Natural killer cell (primary cell): ENCODE measurements at places on chromosomes 4 and X. TPM values are rescaled to one million over a fixed set of nuclear protein-coding genes. Genes with fewer than 3 reads are reported as not detected.

- H3K27ac ChIP-seq: no peak overlapping the region
- no peaks in the 10 kb centered on the region for H3K36me3 ChIP-seq
- DNase-seq: no peak
- no peak overlapping the region for H3K4me3 ChIP-seq
These were observed 15.2 kb downstream of the GAB1 start for GRCh38 chr4:143351774-143352451.

DNA sequence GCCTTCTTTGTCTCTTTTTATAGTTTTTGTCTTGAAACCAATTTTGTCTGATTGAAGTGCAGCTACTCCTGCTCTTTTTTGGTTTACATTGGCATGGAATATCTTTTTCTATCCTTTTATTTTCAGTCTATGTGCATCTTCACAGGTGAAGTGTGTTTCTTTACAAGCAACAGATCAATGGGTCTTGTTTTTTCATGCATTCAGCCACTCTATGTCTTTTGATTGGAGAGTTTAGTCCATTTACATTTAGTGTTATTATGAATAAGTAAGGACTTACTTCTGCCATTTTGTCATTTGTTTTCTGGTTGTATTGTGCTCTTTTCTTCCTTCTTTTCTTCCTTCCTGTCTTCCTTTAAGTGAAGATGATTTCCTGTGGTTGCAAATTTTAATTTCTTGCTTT is 224.4 kb downstream of the SLC39A8 start:
- no peak for DNase-seq
- no peak overlapping the region for H3K4me3 ChIP-seq
- no peak overlapping the region for H3K27ac ChIP-seq
- no peaks in the 10 kb centered on the region for H3K4me1 ChIP-seq
- no peaks in the 10 kb centered on the region for H3K36me3 ChIP-seq

- H3K4me1 ChIP-seq: peaks cover 9% of the 10 kb centered on the region
- no peak for DNase-seq
- no peak overlapping the region for H3K4me3 ChIP-seq
- no peaks in the 10 kb centered on the region for H3K27me3 ChIP-seq
These were observed 2.8 kb upstream of the CRLF2 start for GRCh38 chrX:1215123-1215823.

- H3K27ac ChIP-seq: no peak within 1 kb of the TSS
- H3K4me1 ChIP-seq: no peaks in the 10 kb centered on the region
- H3K27me3 ChIP-seq: no peaks in the 10 kb centered on the region
- peak; percentile 49 for DNase-seq
- H3K4me3 ChIP-seq: no peak within 1 kb of the TSS
These were observed at the start of gene IL2 for GRCh38 chr4:122456231-122457116. Gene IL2, minus strand, starts transcription at chr4:122456725. Its CDS starts 285 bp downstream, at chr4:122456440.

GRCh38 chr4:78784236-78784865 is 8.2 kb downstream of the BMP2K start:
- no peak overlapping the region for H3K4me3 ChIP-seq
- no peaks in the 10 kb centered on the region for H3K36me3 ChIP-seq
- H3K27ac ChIP-seq: no peak overlapping the region
- H3K27me3 ChIP-seq: no peaks in the 10 kb centered on the region
- no peak for DNase-seq

DNA sequence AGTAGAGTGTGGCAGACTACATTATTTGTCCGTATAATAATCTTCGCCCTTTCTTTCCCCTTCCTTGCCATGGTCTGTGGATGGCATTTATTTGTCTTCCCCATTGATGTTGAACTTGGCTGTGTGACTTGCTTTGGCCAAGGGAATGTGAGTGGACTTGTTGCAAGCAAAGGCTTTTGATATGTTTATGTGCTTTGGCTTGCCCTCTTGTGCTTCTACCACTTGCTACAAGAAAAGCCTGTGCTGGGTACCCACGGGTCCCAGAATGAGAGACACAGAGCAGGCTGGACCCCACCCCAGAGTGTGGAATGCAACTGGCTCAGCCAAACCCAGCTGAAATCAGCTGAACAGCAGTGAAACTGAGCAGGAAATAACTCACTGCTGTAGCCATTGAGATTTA is 63.0 kb downstream of the FAM184B start:
- no peak overlapping the region for H3K27ac ChIP-seq
- DNase-seq: no peak
- no peaks in the 10 kb centered on the region for H3K27me3 ChIP-seq
- H3K4me3 ChIP-seq: no peak overlapping the region

DNA sequence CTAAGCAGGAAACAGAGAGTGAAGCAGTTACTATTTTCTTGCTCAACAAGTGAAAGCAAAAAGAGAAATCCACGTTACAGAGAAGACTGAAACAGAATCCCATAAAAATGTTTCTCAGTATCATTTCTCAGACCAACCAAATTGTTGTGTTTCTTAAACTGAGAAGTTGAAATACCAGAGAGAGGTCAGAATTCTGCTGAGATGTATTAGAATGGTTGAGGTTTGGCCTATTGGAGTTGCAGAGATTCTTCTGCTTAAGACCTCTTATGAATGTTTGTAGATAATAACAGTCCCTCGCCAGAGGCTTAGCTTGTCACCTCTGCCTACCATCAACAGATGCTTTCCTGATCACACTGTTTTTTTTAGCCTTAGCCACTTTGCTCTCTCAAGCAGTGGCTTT is 481.4 kb downstream of the TRIML1 start:
- H3K4me3 ChIP-seq: no peak overlapping the region
- no peaks in the 10 kb centered on the region for H3K27me3 ChIP-seq
- H3K27ac ChIP-seq: no peak overlapping the region
- DNase-seq: no peak
- no peaks in the 10 kb centered on the region for H3K36me3 ChIP-seq

DNA sequence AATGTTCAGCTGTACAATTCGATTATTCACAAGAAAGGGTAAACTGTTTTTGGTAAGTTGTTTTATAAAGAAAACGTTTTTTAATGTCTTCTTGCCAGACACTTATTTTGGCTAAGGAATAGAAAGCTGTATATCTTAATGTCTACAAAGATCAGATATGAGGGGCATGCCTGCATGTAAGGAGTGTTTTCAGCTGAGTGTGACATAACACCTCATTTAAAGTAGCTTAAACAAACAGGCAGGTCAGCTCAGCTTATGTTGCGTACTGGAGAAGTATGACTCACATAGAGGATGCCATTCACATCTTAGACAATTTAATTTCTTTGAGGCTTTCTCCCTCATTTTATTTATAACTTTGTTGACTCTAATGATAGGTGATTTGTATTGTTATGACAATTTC is 30.4 kb downstream of the LAMTOR3 start:
- no peak overlapping the region for H3K4me3 ChIP-seq
- H3K4me1 ChIP-seq: no peaks in the 10 kb centered on the region
- no peaks in the 10 kb centered on the region for H3K27me3 ChIP-seq
- DNase-seq: no peak
- peaks cover 25% of the 10 kb centered on the region for H3K36me3 ChIP-seq

- DNase-seq: no peak
- no peaks in the 10 kb centered on the region for H3K27me3 ChIP-seq
- no peak overlapping the region for H3K4me3 ChIP-seq
- peaks cover 50% of the 10 kb centered on the region for H3K36me3 ChIP-seq
- H3K4me1 ChIP-seq: no peaks in the 10 kb centered on the region
These were observed 12.2 kb downstream of the OSTC start for GRCh38 chr4:108662629-108663028.

GRCh38 chrX:130171446-130172126 is at the start of gene RAB33A:
Gene RAB33A, plus strand, starts transcription at chrX:130171962. Its CDS starts 101 bp downstream, at chrX:130172063.
- peaks cover 40% of the 10 kb centered on the region for H3K4me1 ChIP-seq
- peak within 1 kb of the TSS; percentile 80 for H3K27ac ChIP-seq
- no peaks in the 10 kb centered on the region for H3K36me3 ChIP-seq
- no peaks in the 10 kb centered on the region for H3K27me3 ChIP-seq
- peak; percentile 21 for DNase-seq
- peak within 1 kb of the TSS; percentile 80 for H3K4me3 ChIP-seq

GRCh38 chr4:132218406-132218805 is 930.7 kb upstream of the PCDH10 start:
- no peaks in the 10 kb centered on the region for H3K27me3 ChIP-seq
- no peaks in the 10 kb centered on the region for H3K36me3 ChIP-seq
- H3K4me1 ChIP-seq: no peaks in the 10 kb centered on the region

- no peaks in the 10 kb centered on the region for H3K27me3 ChIP-seq
- H3K27ac ChIP-seq: no peak overlapping the region
- H3K4me1 ChIP-seq: peaks cover 16% of the 10 kb centered on the region
These were observed 3.5 kb upstream of the SAP30 start for GRCh38 chr4:173367285-173367684.

DNA sequence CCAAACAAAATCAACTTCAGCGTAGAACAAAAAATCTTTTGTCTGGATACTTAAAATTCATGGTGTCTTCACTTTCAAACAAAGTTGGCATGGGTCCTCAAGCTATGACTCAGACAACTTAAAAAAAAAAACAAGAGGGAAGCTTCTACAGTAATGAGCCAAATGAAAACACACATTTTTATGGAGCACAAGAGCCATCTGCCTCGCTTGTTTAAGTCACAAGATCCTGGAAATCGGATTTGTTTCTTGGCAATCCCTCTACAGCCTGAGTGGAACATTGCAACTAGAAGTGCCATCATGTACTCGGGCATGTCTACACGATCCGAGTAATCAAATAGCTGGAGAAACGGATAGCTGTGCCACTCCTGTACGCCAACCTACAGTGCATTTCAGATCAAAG is 22.6 kb downstream of the LAMP2 start:
- H3K27me3 ChIP-seq: no peaks in the 10 kb centered on the region
- DNase-seq: no peak
- H3K27ac ChIP-seq: no peak overlapping the region
- H3K4me1 ChIP-seq: no peaks in the 10 kb centered on the region
- peaks cover 32% of the 10 kb centered on the region for H3K36me3 ChIP-seq
- H3K4me3 ChIP-seq: no peak overlapping the region

- DNase-seq: no peak
- H3K27ac ChIP-seq: no peak overlapping the region
- H3K4me1 ChIP-seq: no peaks in the 10 kb centered on the region
- no peaks in the 10 kb centered on the region for H3K27me3 ChIP-seq
- H3K36me3 ChIP-seq: no peaks in the 10 kb centered on the region
- H3K4me3 ChIP-seq: no peak overlapping the region
These were observed 1008.4 kb upstream of the AGA start for GRCh38 chr4:178450614-178451013.

GRCh38 chr4:111011458-111011857 is 388.6 kb upstream of the PITX2 start:
- no peaks in the 10 kb centered on the region for H3K4me1 ChIP-seq
- DNase-seq: no peak
- no peak overlapping the region for H3K4me3 ChIP-seq
- H3K27ac ChIP-seq: no peak overlapping the region

DNA sequence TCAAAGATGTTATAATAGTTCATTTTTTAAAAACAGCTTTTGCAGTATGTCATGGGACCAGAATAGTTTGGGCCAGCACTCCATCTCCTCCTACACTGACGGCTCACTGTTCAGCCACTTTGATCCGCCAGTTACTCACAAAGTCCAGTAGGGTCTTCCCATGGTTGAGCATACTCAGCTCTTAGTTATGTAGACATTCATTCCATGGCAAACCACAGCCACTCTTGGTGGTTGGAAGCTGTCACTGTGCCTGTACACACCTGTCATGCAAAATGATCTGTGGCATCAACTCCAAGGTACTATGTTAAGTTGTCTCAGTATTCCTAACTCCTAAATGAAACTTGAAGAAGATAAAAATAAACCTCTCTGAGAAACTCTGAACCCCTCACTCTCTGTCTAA is 127.2 kb downstream of the NR3C2 start:
- H3K4me1 ChIP-seq: no peaks in the 10 kb centered on the region
- H3K36me3 ChIP-seq: no peaks in the 10 kb centered on the region

DNA sequence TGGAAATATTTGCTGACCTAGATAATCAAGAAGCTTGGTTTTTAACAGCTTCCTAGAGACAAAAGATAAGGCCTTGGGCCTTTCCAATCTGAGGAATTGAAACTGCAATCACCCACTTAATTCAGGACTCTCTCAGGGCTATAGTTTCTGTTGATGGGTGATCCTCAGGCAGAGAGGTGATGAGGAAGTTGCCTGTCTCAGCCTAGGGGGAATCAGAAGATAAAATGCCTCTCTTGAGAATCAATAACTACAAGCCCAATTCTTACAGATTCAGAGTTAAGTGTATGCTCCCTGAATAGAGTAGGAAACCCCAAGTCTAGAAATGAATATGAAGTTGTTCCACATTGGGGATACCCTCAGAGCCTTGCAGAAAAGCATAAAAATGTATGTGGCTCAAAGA is 45.5 kb downstream of the NFKB1 start:
- H3K4me3 ChIP-seq: no peak overlapping the region
- no peak overlapping the region for H3K27ac ChIP-seq
- peaks cover 2% of the 10 kb centered on the region for H3K4me1 ChIP-seq
- no peaks in the 10 kb centered on the region for H3K27me3 ChIP-seq

GRCh38 chr4:163638909-163639308 is 144.4 kb downstream of the TMA16 start:
- H3K36me3 ChIP-seq: no peaks in the 10 kb centered on the region
- no peaks in the 10 kb centered on the region for H3K27me3 ChIP-seq
- H3K4me1 ChIP-seq: no peaks in the 10 kb centered on the region
- no peak overlapping the region for H3K4me3 ChIP-seq

GRCh38 chr4:6253961-6254360 is 15.7 kb upstream of the WFS1 start:
- no peak overlapping the region for H3K27ac ChIP-seq
- peaks cover 3% of the 10 kb centered on the region for H3K27me3 ChIP-seq
- H3K4me1 ChIP-seq: peaks cover 10% of the 10 kb centered on the region
- H3K36me3 ChIP-seq: no peaks in the 10 kb centered on the region

DNA sequence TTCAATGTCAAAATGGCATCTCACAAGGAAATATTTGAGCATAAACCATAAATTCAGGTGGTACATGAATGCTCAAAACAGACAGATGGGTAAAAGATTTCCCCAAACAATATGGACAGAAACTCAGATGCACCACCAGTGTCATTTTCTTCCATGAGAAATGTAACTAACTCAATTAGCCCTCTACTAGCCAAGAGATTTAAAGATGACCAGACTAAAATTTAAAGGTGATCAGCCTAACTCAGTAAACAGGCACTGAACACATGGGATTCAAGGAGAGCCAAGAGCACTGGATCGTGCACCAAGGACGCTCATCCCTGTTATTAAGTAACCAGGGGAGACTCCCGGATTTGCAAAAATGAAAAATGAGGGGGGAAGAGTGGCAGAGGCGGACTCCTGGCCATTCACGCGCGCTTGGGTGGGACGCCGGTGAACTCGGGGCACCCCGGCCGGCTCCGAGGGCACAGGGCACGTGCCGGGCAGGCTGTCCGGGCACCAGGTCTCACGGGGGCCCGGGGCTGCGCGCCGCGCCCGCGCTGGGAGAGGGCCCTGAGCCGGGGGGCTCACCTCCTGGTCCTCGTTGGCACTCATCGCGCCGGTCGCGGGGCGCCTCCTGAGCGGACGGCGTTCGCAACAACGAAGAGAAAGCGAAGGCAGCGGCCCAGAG is 490 bp downstream of the RWDD4 start:
- peak; percentile 49 for DNase-seq
- peak overlapping the region; percentile 63 for H3K4me3 ChIP-seq
- H3K27me3 ChIP-seq: no peaks in the 10 kb centered on the region
- peaks cover 15% of the 10 kb centered on the region for H3K4me1 ChIP-seq
- peaks cover 12% of the 10 kb centered on the region for H3K36me3 ChIP-seq

The PDGFC gene
- 0.90 TPM for total RNA-seq

The HSFX2 gene
- total RNA-seq: 0.70 TPM

The PHKA1 gene
- total RNA-seq: 0.13 TPM

The DRD5 gene
- not detected for total RNA-seq

The CCDC110 gene
- not detected for total RNA-seq

The PF4V1 gene
- total RNA-seq: not detected

The FGFBP1 gene
- not detected for total RNA-seq

The PNMA5 gene
- not detected for total RNA-seq

The SMPX gene
- total RNA-seq: not detected

The OPN1LW gene
- total RNA-seq: not detected

The SH3BGRL gene
- total RNA-seq: 103 TPM

The AR gene
- 0.02 TPM for total RNA-seq
